ENCODE measurements at places on chromosomes 13 and 19.
A peak's percentile ranks its signal among the peaks of the same experiment; 100 is the strongest.

DNA sequence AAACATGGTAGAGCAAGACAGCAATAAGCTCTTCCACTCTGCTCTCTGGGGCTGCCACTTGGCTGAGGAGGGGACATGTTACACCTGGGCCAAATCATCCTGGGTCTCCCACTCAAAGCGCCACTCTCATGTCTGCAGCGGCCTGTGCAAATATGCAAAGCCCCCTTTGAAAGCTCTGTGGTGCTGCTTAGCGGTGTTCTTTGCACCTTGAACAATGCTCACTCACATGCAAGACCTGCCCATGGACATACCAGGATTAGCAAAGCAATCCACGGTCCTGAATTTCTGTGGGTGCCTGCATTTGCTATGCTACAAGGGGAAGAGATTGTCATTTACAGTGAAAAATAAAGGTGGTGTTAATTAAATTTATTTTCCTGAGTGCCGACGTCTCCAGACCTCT lies 48.6 kb downstream of the MRPL57 start:
- no peak overlapping the region for H3K4me3 ChIP-seq
- no peaks in the 10 kb centered on the region for H3K4me1 ChIP-seq
- no peaks in the 10 kb centered on the region for H3K36me3 ChIP-seq
- no peak for DNase-seq
- H3K27ac ChIP-seq, result no peak overlapping the region

DNA sequence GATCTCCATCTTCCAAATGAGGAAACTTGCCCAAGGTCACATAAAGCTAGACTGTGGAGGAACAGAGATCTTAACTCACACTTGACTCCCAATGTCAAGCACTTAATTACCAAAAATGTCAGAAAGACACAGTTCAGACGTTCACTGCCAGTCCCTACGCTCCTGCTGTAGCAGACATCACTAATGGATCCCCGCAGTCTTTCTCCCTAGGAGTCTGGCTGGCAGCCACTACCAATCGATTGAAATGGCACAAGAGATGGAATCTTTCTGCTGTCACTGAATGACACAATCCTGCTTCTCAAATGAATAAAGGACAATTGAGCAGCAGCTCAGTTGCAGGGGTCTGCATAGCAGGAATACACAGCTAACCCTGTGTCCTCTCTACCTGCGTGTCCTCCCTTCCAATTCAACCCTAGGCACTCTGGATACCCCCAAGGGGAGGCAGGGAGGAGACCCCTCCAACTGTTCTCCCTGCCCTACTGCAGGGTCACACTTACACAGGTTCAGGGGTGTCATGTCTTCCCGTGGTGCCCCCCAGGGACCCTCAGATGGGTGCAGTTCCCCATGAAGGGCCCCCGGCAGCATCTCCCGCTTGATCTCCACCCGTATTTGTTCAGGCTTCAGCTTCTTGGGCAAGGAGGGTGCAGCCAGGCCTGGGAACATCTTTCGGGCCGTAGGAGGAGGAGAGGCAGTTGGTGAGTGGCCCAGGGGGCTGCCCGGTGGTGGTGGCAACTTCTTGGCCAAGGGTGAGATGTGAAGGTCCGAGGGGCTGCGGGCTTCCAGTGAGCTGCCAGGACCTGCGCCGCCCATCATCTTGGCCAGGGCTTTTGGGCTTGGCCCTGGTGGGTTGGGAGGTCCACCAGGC lies 7.9 kb upstream of the AKAP8L start:
- H3K27me3 ChIP-seq, result no peaks in the 10 kb centered on the region
- no peak overlapping the region for H3K4me3 ChIP-seq
- H3K27ac ChIP-seq, result no peak overlapping the region
- DNase-seq, result no peak
- peaks cover 58% of the 10 kb centered on the region for H3K36me3 ChIP-seq

DNA sequence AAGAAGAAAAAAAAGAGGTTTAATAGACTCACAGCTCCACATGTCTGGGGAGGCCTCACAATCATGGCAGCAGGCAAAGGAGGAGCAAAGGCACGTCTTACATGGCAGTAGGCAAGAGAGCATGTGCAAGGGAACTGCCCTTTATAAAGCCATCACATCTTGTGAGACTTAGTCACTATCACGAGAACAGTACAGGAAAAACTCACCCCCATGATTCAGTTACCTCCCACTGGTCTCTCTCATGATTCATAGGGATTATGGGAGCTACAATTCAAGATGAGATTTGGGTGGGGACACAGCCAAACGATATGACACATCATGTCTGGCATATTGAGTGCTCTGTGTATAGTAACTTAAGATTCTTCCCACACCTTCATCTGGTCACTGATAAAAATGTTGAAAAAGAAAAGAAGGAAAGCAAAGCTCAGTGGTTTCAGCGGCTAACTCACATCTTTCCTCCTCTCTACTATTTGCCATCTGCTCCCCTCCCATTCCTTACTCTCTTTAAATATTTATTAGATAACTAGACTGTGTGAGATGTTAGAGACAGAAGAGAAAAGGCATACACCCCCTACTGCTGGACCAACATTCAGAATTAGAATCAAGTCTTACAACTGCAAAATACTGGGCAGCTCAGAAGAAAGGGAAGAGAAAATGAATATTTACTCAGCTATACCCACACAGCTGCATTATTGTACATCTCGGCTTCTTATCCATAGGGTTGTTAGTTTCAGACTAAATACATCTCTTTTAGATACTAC lies 60.1 kb upstream of the AKAP11 start:
- no peak overlapping the region for H3K27ac ChIP-seq
- H3K36me3 ChIP-seq, result peaks cover 41% of the 10 kb centered on the region
- H3K27me3 ChIP-seq, result no peaks in the 10 kb centered on the region
- H3K4me1 ChIP-seq, result no peaks in the 10 kb centered on the region
- no peak overlapping the region for H3K4me3 ChIP-seq

DNA sequence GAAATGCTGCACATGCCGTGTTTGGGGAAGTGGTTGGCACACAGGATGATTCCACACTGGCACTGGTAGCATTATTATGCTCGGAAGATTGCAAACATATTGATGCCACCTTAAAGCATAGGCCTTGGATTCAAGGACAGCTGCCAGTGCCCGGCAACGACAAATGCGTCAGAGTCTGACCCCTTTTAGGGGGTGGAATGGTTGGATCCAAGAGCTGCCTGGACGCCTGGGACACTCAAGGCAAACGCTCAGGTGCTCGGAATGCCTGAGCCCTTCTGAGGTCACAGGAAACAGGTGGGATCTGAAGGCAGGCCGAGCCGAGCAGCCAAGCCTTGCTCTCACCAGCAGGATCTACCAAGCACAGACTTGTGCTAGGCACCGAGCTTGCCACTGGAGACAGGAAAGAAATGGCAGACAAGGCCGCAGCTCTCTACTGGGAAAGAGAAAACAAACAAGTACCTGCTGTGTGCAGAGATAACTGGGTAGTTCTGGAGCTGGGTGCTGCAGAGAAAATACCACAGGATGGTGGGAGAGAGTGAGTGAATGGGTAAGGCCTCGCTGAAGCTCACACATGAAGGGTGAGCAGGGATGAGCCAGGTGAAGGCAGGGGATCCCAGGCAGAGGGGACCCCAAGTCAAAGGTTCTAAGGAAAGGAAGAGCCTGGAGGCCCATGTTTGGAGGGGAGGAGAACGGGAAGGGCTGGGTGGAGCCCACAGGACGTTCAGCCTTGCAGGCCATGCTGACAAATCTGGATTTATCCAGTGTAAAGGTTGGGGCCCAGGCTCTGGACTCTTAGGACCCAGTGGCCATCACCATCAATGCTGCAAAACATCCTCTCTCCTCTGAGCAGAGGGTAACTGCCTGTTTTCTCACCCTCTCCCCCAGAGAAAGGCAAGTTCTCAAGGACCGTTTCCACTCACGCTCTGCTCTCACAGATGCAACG lies 9.2 kb downstream of the RANBP3 start:
- no peak for DNase-seq
- peak overlapping the region; percentile 34 for H3K4me3 ChIP-seq
- peaks cover 4% of the 10 kb centered on the region for H3K36me3 ChIP-seq
- H3K27ac ChIP-seq, result peak overlapping the region; percentile 68

DNA sequence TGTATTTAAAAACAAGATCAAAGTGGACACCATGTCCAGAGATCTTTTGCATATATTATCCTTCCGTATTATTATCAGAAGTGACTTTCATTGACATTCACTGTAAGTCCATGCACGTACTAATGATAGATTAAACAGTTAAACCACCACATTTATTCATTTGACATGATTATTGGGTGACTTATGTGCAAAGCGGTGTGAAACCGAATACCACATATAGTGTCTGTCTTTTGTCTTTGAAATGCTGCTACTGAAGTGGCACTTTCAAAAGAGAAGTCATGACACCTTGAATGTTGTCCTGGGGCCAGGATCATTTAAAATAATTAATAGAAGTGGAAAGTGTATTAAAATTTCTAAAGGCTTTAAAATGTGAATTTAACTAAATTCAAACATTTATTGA lies 100.1 kb downstream of the ERCC5 start:
- H3K36me3 ChIP-seq, result no peaks in the 10 kb centered on the region
- DNase-seq, result no peak
- H3K4me1 ChIP-seq, result no peaks in the 10 kb centered on the region
- H3K27me3 ChIP-seq, result no peaks in the 10 kb centered on the region

DNA sequence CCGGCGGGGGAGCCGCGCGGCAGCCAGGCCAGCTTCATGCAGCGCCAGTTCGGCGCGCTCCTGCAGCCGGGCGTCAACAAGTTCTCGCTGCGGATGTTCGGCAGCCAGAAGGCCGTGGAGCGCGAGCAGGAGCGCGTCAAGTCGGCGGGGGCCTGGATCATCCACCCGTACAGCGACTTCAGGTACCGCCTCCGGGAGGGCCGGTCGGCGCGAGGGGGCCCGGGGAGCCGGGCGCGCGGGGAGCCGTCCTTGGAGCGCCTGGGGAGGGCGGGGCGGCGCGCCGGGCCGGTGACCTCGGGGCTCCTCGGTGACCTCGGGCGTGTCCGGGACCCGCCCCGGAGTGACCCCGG lies 690 bp downstream of the HCN2 start:
- DNase-seq, result no peak
- H3K4me1 ChIP-seq, result peaks cover 36% of the 10 kb centered on the region
- peaks cover 72% of the 10 kb centered on the region for H3K27me3 ChIP-seq

GRCh38 chr13:43994999-43995859 lies 115.5 kb downstream of the LACC1 start:
- H3K27me3 ChIP-seq, result no peaks in the 10 kb centered on the region
- H3K27ac ChIP-seq, result no peak overlapping the region
- no peak overlapping the region for H3K4me3 ChIP-seq
- H3K36me3 ChIP-seq, result no peaks in the 10 kb centered on the region
- peaks cover 15% of the 10 kb centered on the region for H3K4me1 ChIP-seq

GRCh38 chr13:99800011-99800410 lies 171.6 kb downstream of the ZIC5 start:
- H3K36me3 ChIP-seq, result no peaks in the 10 kb centered on the region
- no peak overlapping the region for H3K4me3 ChIP-seq
- H3K27me3 ChIP-seq, result no peaks in the 10 kb centered on the region
- no peaks in the 10 kb centered on the region for H3K4me1 ChIP-seq
- no peak for DNase-seq
- no peak overlapping the region for H3K27ac ChIP-seq

DNA sequence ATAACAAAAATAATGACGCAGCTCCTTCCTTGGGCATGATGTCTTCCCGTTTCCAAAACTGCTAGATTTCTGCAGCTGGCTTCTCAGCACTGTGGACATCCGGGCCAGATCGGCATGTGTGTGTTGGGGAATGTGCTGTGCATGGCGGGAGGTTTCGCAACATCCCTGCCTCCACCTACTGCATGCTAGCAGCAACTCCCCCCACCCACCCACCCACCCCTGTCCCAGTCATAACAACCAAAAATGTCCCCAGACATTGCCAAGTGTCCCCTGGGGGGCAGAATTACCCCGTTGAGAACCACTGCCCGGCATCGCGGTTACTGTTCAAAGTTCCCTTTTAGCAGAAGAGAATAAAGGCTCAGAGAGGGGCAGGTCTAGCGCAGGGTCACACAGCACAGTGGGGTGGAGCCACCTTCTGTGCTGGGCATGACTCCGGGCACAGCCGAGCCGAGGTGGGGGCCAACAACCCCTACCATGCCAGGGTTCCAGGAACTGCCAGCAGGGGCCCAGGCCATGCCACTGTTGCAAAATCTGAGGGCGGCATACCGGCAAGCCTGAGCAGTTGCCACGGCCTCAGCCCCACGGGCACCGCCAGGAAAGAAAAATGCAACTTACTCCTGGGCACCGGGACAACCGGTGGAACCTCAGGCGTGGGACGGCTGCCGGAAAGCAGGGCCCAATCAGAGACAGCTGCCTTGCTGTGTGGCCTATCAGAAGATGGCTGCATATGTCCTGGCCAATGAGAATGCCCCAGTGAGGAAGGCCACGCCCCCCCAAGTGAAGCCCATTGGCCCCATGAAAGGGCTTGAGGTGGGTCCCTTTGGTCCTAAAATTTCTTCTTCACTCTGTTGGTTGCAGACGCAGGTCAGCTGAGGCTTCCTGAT lies 22.5 kb upstream of the NFIC start:
- H3K4me3 ChIP-seq, result peak overlapping the region; percentile 46
- peak; percentile 83 for DNase-seq
- H3K36me3 ChIP-seq, result no peaks in the 10 kb centered on the region
- H3K27ac ChIP-seq, result peak overlapping the region; percentile 84

DNA sequence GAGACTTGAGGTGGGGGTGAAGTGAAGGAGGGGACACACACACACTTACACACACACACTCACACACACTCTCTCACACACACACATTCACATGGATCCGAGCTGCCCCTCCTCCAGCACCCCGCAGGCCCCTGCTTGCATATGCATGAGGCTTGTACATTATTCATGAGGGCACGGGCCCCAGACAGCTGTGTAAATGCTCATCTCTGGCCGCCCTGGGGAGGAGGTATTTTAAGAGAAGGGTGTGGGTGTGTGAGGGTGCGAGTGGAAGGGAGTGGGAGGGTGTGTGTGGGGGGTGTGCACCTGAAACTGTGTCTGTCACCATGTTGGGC lies 2.4 kb downstream of the NCAN start:
- no peaks in the 10 kb centered on the region for H3K36me3 ChIP-seq
- peaks cover 99% of the 10 kb centered on the region for H3K27me3 ChIP-seq
- H3K27ac ChIP-seq, result no peak overlapping the region
- no peak for DNase-seq

Measured in left ventricle myocardium inferior (tissue), 1 donor.